ENCODE measurements at places on chromosomes 5 and 9.

- H3K27ac ChIP-seq: no peak overlapping the region
- H3K4me1 ChIP-seq: no peaks in the 10 kb centered on the region
Observed at GRCh38 chr5:59180515-59180914, 597.6 kb downstream of the RAB3C start.

DNA sequence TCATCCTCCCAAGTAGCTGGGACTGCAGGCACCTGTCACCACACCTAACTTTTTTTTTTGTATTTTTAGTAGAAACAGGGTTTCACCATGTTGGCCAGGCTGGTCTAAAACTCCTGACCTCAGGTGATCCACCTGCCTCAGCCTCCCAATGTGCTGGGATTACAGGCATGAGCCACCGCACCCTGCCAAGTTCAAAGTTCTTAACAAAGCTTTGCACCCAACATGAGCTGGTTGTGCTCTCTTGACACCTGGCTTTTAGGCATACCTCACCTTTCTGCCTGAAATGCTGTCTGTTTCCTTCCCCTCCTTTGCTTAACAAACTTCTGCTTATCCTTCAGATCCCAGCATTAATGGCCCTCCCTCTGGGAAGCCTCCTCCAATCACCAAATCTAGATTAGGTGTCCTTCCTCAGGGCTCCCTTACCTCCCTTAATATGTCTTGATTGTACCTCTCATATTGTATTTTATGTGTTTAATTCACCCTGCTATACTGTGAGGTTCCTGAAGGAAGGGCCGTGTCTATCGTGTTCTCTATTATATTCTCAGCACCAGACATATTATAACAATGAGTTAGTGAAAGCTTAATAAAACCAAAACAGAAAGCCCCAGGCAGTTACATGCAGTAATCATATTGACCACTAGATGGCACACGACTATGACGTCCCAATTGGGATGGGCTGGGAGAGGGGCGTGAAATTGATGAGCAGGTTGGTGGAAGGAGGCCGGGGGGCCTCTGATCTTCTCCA lies 62.9 kb upstream of the PPARGC1B start:
- no peak overlapping the region for H3K4me3 ChIP-seq
- H3K4me1 ChIP-seq: no peaks in the 10 kb centered on the region
- DNase-seq: peak; percentile 42

DNA sequence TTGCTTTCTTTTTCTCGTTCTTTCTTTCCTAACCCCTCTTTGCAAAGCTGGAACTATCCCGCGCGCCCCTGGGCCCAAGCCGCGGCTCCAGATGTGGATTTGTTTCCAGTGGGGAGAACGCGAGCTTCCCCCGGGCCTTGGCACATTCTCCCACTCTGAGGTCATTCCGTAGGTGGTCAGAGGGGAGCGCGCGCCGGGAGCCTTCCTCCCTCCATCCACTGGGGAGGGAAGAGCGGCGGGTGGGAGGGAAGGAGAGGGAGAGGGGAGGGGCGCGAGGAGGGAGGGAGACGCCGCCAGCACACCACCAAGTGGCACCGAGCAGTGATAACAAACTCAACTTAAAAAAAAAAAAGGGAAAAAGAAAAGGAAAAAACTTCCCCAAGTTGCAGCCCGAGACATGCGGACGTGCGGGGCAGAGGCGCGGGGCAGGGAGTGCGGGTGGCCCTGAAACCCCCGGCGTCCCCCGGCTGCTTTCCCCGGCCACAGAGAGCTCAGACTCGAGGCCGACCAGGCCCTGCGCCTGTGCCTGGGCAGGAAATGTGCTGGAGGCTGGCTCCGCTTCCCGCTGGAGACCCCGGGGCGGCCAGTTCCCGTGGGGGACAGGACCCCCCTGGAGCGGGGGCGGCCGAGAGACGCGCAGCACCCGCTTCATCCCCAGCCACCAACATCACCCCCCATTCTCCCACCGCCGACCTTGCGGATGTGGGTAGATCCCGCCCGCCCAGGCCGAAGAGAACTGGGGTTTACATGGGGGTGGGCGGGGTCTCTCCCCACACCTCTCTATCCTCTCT lies 3.1 kb downstream of the IER5L start:
- H3K4me1 ChIP-seq: peaks cover 28% of the 10 kb centered on the region
- H3K36me3 ChIP-seq: no peaks in the 10 kb centered on the region
- peak overlapping the region; percentile 91 for H3K27ac ChIP-seq
- H3K27me3 ChIP-seq: no peaks in the 10 kb centered on the region
- peak overlapping the region; percentile 67 for H3K4me3 ChIP-seq

- H3K27me3 ChIP-seq: no peaks in the 10 kb centered on the region
- H3K27ac ChIP-seq: no peak overlapping the region
- no peak for DNase-seq
- H3K36me3 ChIP-seq: no peaks in the 10 kb centered on the region
Observed at GRCh38 chr5:79508354-79508753, 5.6 kb downstream of the HOMER1 start.

- H3K4me3 ChIP-seq: no peak overlapping the region
- no peaks in the 10 kb centered on the region for H3K36me3 ChIP-seq
- no peak for DNase-seq
- H3K27me3 ChIP-seq: no peaks in the 10 kb centered on the region
Observed at GRCh38 chr5:82525626-82526025, 247.5 kb upstream of the RPS23 start.

- no peak overlapping the region for H3K27ac ChIP-seq
- no peaks in the 10 kb centered on the region for H3K36me3 ChIP-seq
- no peak for DNase-seq
- no peak overlapping the region for H3K4me3 ChIP-seq
- no peaks in the 10 kb centered on the region for H3K27me3 ChIP-seq
- H3K4me1 ChIP-seq: no peaks in the 10 kb centered on the region
Observed at GRCh38 chr9:72133365-72134035, 15.7 kb upstream of the GDA start.

DNA sequence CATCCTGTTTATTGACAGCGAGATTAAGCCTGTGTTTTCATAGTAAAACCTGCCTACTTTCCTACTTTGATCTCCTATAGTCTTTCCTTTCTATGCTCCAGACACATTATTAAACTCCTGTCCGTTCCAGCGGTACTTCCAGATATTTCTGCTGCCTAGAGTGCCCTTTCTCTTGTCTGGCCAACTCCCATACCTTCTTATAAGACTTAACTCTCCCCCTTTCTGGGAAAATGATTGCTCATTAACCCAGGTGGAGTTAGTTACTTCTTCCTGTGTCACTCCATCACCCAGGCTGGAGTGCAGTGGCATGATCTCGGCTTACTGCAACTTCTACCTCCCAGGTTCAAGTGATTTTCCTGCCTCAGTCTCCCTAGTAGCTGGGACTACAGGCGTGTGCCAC lies 33.1 kb downstream of the KDM4C start:
- peaks cover 21% of the 10 kb centered on the region for H3K4me1 ChIP-seq
- no peaks in the 10 kb centered on the region for H3K27me3 ChIP-seq
- DNase-seq: no peak
- H3K4me3 ChIP-seq: no peak overlapping the region
- H3K27ac ChIP-seq: no peak overlapping the region

- H3K27me3 ChIP-seq: no peaks in the 10 kb centered on the region
- no peak within 1 kb of the TSS for H3K27ac ChIP-seq
- peak within 1 kb of the TSS; percentile 26 for H3K4me3 ChIP-seq
Observed at GRCh38 chr5:136028782-136029742, at the start of gene TGFBI. Gene TGFBI (plus strand): TSS chr5:136028988. CDS start chr5:136029056, 68 bp downstream.

DNA sequence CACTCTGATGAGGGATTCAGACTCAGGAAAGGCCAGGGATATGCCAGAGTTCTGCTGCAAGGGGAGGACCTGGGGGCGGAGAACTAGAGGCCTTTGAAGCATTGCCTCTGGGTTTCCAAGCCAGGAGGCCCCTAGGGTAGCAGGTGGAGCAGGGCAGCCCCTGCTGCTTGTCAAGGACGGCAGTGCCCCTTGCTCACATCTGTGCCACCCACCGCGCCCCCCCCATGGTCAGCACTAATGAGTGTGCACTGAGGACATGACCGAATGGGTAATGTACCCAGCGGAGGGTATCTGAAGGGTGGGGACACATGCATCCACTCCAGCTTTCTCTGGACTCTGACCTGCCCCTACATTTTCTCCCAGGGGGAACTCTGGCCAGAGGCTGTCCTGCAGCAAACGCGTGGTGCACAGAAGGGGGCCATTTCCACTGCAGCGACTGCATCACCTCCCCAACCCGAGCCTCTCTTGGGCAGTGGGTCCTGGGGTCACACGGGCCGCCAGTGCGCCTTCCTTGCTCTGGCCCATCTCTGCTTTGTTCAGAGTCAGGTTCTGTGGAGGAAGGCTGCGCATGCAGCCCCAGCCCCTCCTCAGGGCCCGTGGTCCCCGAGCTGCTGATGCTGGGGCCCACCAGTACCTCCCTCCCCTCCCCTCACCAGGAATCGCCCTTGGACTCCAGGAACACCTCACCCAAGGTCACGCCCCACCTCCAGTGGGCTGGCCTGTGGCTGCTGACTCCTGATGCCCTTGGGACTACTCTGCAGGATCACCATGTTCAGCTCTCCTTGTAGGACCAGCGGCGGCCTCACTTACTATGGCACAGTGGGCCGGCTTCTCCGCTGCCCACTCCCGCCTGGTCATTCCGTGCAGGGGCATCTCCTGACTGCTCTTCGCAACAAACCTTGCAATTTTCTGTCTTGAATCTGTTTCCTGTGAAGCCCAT lies 31.2 kb downstream of the STC2 start:
- H3K4me1 ChIP-seq: peaks cover 23% of the 10 kb centered on the region
- H3K27ac ChIP-seq: no peak overlapping the region
- H3K4me3 ChIP-seq: no peak overlapping the region
- no peaks in the 10 kb centered on the region for H3K27me3 ChIP-seq

GRCh38 chr9:32554107-32554506 lies 1.7 kb upstream of the TOPORS start:
- H3K27me3 ChIP-seq: no peaks in the 10 kb centered on the region
- peak; percentile 41 for DNase-seq
- no peaks in the 10 kb centered on the region for H3K36me3 ChIP-seq
- H3K27ac ChIP-seq: no peak overlapping the region

GRCh38 chr9:8856396-8857067 lies 1057.0 kb upstream of the DMAC1 start:
- H3K27ac ChIP-seq: no peak overlapping the region
- peaks cover 13% of the 10 kb centered on the region for H3K27me3 ChIP-seq
- DNase-seq: peak; percentile 16

DNA sequence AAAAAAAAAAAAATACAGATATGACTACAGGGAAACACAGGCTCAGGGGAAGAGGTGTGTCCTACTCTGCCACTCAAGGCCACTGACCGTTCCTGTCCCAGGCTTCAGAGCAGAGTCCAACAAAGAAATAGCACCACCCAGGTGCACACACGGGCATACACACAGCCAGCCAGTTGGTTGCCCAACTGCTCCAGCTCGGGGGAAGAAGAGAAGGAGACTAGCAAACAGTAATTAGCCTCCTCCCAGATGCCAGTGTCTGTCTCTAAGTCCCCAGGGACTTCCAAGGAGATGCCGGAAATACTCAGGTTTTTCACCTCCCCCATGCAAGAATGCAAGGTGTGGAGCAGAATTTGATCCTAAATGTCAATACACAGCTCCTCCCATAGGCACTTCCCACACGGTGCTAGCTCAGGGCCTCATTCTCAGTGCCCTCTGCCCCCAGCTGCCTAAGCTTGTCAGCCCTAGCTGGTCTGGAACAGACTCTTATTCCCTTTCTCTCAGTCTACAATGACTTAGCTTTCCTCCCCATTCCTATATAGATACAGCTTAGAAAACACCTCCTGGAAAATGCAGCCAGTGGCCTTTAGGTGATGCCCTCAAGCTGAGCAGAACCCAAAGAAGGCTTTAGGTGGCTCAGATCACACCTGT lies 1.7 kb downstream of the MYORG start:
- no peak for DNase-seq
- peaks cover 2% of the 10 kb centered on the region for H3K4me1 ChIP-seq
- H3K27ac ChIP-seq: no peak overlapping the region
- H3K4me3 ChIP-seq: no peak overlapping the region
- H3K27me3 ChIP-seq: no peaks in the 10 kb centered on the region

- H3K4me3 ChIP-seq: no peak overlapping the region
- DNase-seq: no peak
- no peaks in the 10 kb centered on the region for H3K36me3 ChIP-seq
- no peaks in the 10 kb centered on the region for H3K27me3 ChIP-seq
Observed at GRCh38 chr5:140365941-140366340, 5.9 kb downstream of the SLC4A9 start.

GRCh38 chr9:94281101-94281500 lies 22.0 kb downstream of the ZNF169 start:
- peaks cover 5% of the 10 kb centered on the region for H3K36me3 ChIP-seq
- no peaks in the 10 kb centered on the region for H3K27me3 ChIP-seq
- no peak overlapping the region for H3K4me3 ChIP-seq
- no peak for DNase-seq

DNA sequence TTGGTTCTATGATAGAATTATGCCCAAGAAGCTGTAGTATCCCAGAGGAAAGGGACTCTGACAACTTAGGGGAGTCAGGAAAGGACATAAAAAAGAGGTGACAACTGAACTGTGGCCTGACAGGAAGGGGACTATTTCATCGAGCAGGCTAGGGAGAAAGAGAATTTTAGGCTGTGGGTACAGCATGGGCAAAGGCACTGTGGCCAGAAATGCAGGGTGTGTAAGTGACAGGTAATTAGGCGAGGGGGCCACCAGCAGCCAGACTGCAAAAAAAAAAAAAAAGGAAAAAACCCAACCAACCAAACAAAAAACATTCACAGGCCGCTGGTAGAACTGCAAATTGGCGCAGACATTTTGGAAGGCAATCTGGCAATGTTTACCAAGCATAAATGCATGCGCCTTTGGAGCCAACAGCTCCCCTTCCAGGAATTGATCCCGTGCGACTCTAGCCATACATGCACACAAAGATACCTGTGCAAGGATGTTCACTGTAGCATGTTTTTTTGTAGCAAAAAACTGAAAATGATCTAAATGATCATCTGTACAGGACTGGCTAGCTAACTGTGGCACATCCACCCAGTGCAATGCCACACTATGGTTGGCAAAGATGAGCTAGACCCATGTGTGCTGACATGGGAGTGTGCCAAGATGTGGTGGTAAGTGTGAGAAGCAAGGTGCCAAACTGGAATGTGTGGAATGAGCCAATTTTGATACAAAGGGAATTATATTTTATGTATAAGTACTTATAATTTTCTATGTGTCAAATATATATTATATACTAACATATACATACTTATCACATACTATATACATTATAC lies 1.1 kb downstream of the EIF4E1B start:
- no peak overlapping the region for H3K4me3 ChIP-seq
- H3K27ac ChIP-seq: no peak overlapping the region
- H3K36me3 ChIP-seq: no peaks in the 10 kb centered on the region
- no peak for DNase-seq

DNA sequence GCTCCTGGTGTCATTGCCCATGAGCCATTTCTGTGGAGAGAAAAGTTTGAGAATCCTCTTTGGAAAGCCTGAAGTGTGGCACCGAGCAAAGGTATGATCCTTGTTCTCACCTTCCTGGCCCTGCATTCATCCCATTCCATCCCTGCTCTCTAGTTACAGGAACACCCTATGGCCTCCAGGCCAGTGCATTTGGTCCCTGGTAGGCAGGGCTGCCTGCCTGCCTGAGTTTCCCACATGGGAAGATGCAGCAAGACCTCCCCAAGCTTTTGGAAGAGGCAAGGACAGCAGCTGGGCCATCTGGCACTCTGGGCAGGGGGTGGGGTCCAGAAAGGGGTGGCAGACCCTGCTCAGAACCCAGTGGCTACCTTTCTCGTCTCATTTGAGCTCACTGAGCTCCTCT lies 24.5 kb downstream of the IGIP start:
- no peak for DNase-seq
- H3K4me3 ChIP-seq: no peak overlapping the region
- no peaks in the 10 kb centered on the region for H3K27me3 ChIP-seq
- no peaks in the 10 kb centered on the region for H3K36me3 ChIP-seq
- no peaks in the 10 kb centered on the region for H3K4me1 ChIP-seq
- H3K27ac ChIP-seq: no peak overlapping the region

Measured in endothelial cell of umbilical vein (primary cell).